ENCODE measurements at places on chromosomes 11 and 22. TPM values are rescaled to one million over a fixed set of nuclear protein-coding genes. Genes with fewer than 3 reads are reported as not detected.

SCGB2A2 gene
- total RNA-seq = not detected

SMTNL1 gene
- not detected for total RNA-seq

GGT1 gene
- 1.7 TPM for total RNA-seq

DNA sequence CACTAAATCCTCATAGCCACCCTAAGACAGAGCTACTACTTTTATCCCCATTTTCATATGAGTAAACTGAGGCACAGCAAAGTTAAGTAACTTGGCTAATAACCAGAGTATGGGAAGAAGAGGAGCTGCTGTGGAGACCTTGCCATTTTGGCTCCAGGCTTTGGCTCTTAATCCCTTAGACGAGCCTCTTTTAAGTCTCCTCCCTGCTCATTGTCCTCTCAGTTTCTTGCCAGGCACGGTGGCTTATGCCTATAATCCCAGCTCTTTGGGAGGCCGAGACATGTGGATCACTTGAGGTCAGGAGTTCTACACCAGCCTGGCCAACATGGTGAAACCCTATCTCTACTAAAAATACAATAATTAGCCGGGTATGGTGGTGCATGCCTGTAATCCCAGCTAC, 78.6 kb downstream of the PRR5L start:
- H3K27ac ChIP-seq = no peak overlapping the region
- peaks cover 27% of the 10 kb centered on the region for H3K4me1 ChIP-seq
- DNase-seq = no peak
- no peaks in the 10 kb centered on the region for H3K36me3 ChIP-seq
- peaks cover 9% of the 10 kb centered on the region for H3K27me3 ChIP-seq
- H3K4me3 ChIP-seq = no peak overlapping the region

GRCh38 chr22:20852076-20852475, 6.5 kb downstream of the PI4KA start:
- no peaks in the 10 kb centered on the region for H3K36me3 ChIP-seq
- H3K4me1 ChIP-seq = peaks cover 30% of the 10 kb centered on the region
- no peak for DNase-seq
- no peak overlapping the region for H3K4me3 ChIP-seq
- no peak overlapping the region for H3K27ac ChIP-seq

- H3K27me3 ChIP-seq = no peaks in the 10 kb centered on the region
- H3K36me3 ChIP-seq = no peaks in the 10 kb centered on the region
- H3K27ac ChIP-seq = peak overlapping the region; percentile 67
- no peak for DNase-seq
- H3K4me1 ChIP-seq = no peaks in the 10 kb centered on the region
- H3K4me3 ChIP-seq = no peak overlapping the region
Measured at GRCh38 chr11:102313238-102313940, 3.9 kb upstream of the BIRC3 start.

- H3K4me1 ChIP-seq = peaks cover 7% of the 10 kb centered on the region
- DNase-seq = no peak
- H3K27me3 ChIP-seq = no peaks in the 10 kb centered on the region
- no peaks in the 10 kb centered on the region for H3K36me3 ChIP-seq
- no peak overlapping the region for H3K27ac ChIP-seq
- H3K4me3 ChIP-seq = no peak overlapping the region
Measured at GRCh38 chr11:15568440-15568839, 453.7 kb downstream of the INSC start.

GRCh38 chr11:104320097-104320496, 156.2 kb upstream of the PDGFD start:
- no peaks in the 10 kb centered on the region for H3K27me3 ChIP-seq
- DNase-seq = no peak
- H3K27ac ChIP-seq = no peak overlapping the region
- no peaks in the 10 kb centered on the region for H3K36me3 ChIP-seq

GRCh38 chr22:41528938-41529561, 15.2 kb downstream of the POLR3H start:
- H3K4me3 ChIP-seq = no peak overlapping the region
- no peaks in the 10 kb centered on the region for H3K27me3 ChIP-seq
- H3K36me3 ChIP-seq = peaks cover 5% of the 10 kb centered on the region
- H3K27ac ChIP-seq = no peak overlapping the region

GRCh38 chr11:72634472-72635095, 39.6 kb downstream of the PDE2A start:
- no peaks in the 10 kb centered on the region for H3K27me3 ChIP-seq
- no peaks in the 10 kb centered on the region for H3K36me3 ChIP-seq
- peaks cover 57% of the 10 kb centered on the region for H3K4me1 ChIP-seq
- H3K27ac ChIP-seq = peak overlapping the region; percentile 77

Data from heart left ventricle (tissue), 16 donors.